ENCODE measurements at places on chromosomes 3 and 15.

- DNase-seq, result no peak
These were observed 125.6 kb downstream of the ETFA start for GRCh38 chr15:76185716-76186115.

DNA sequence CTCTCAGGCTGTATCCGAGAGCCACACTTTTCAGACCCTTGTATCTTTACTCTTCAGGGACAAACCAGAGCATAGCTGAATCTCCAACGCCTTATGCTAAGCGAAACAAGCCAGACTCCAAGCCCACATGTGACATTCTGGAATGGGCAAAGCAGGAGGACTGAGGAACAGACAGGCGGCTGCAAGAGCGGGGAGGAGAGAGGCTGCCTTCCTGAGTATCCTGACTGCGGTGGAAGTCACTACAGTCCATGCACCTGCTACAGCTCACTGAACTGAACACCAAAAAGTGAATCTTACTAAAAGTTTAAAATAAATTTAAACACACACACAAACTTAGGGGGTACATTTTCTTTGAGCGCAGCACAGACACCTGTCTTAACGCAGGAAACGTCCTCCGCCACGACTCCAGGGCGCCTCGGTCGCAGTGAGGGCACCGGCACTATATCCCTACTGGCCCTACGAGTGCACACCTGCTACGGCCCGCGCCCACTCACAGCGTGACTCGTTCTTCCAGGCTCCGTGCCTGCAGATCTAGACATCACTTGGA, 1.4 kb downstream of the CYFIP1 start:
- DNase-seq, result no peak

DNA sequence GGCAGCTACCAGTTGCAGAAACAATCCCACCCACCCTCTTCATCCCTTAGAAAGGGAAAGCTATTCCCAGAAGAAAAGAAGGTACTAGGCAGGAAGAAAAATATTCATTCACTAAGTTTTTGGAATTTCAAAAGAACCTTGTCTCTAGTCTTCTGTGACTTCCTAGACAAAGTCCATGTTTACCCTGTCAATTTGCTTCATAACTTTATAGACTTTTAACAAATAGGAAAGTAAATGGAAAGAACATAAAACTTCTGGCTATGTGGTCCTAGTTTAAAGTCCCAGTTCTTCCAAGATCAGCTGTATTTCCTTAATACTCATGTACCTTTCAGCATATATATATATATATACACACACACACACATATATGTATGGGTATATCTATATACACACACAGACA, 143.7 kb upstream of the SNTN start:
- DNase-seq, result no peak

DNA sequence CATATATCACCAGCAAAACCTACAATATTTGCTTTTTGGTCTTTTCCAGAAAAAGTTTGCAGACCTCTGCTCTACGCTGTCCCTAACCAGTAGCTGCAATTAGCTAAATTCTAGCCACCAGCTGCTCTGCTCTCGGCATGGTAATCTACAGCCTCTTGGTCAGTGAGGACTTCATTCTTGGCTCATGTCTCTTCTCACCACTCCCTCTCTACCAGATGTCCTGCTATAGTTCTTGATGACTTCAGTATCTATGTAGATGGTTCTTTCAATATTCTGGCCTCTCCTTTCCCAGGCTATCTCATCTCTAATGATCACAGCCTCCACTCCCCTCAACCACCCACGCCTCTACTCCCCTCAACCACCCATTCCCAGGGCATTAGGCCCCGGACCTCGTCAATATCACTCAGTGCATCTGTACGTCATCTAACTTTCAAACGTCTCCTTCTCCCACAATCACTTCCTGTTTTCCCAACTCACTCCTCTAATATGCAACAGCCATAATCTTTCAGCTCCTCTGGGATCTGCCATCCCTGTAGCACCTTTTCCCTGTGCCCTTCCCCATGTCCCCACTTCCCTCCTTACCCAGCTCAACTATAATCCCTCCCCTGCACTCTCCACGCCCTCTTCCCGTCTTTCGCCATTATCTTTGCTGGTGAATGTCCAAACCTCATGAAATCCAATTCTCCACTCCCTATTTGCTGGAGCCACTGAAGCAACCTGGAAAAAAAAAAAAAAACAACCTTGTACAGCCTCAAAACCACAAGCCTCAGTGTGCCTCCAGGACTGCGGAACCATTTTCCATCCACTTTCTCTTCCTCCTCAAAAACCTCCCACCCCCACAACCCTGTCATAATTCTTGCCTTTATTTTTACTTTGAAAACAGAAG, 429.4 kb upstream of the PROK2 start:
- DNase-seq, result no peak

Data from muscle of arm (tissue), 14 donors.